ENCODE measurements at places on chromosomes 1 and 21. TPM values are rescaled to one million over a fixed set of nuclear protein-coding genes. Genes with fewer than 3 reads are reported as not detected.

The KCNH1 gene
- not detected for total RNA-seq

The LRRC7 gene
- 3.0 TPM for total RNA-seq

- DNase-seq = no peak
Measured at GRCh38 chr1:201251851-201252430, 31.4 kb upstream of the PKP1 start.

- DNase-seq = no peak
Measured at GRCh38 chr1:151710187-151710840, 6.3 kb downstream of the CELF3 start.

DNA sequence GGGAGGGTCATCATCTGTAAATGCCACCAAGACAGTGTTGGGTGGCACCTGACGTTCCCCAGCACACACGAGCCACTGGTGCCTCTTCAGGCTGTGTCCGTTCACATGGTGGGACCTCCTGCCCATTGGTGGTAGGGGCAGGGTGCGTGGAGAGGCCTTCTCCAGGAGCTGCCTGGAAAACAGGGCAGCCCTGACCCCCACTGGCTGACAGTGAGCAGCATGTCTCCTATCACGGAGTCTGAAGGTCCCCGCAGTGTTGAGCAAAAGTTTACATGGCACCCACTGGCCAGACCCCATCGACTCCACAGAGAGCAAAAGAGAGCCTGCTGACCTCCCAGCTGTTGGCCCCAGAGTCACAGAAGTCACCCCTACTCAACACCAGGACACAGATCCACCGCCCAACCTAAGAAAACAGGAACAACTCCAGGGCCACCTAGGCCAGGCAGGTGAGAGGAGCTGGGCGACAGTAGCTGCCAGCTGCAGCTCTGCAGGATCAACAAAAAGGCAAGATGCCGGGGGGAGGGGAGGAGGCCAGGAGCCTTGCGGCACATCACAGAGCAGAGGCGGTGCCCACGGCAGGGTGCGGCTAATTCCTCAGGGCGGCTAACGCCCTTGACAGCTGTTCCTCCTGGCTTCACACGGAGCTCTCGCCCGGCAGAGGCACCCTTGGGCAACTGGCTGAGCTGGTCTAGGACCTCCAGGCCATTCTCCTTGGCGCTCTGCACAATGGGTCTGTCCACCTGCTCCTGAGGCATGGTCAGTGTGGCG lies 14.4 kb upstream of the IFI6 start:
- DNase-seq = no peak
